ENCODE measurements at places on chromosomes 2 and 18.

- no peak for DNase-seq
- no peaks in the 10 kb centered on the region for H3K36me3 ChIP-seq
- no peak overlapping the region for H3K4me3 ChIP-seq
- no peaks in the 10 kb centered on the region for H3K27me3 ChIP-seq
- no peak overlapping the region for H3K27ac ChIP-seq
- no peaks in the 10 kb centered on the region for H3K4me1 ChIP-seq
These were observed 7.9 kb downstream of the MAP2 start for GRCh38 chr2:209431701-209432100.

DNA sequence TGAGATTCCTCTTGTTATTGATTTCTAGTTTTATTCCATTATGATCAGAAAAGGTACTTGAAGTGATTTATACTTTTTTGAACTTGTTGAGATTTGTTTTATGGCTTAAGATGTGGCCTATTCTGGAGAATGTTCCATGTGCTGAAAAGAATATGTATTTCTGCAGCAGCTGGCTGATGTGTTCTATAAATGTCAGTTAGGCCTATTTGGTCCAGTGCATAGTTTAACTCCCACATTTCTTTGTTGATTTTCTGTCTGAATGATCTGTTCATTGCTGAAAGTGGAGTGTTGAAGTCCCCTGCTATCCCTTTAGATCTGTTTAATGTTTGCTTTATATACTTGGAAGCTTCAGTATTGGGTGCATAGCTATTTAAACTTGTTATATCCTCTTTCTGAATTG lies 7.1 kb upstream of the OR6B2 start:
- H3K27me3 ChIP-seq = peaks cover 4% of the 10 kb centered on the region
- no peak overlapping the region for H3K4me3 ChIP-seq
- H3K36me3 ChIP-seq = no peaks in the 10 kb centered on the region
- no peak overlapping the region for H3K27ac ChIP-seq
- no peaks in the 10 kb centered on the region for H3K4me1 ChIP-seq

GRCh38 chr18:52190631-52191030 lies 149.4 kb upstream of the DCC start:
- H3K27ac ChIP-seq = no peak overlapping the region
- no peak overlapping the region for H3K4me3 ChIP-seq
- H3K27me3 ChIP-seq = no peaks in the 10 kb centered on the region
- H3K4me1 ChIP-seq = no peaks in the 10 kb centered on the region
- no peak for DNase-seq
- no peaks in the 10 kb centered on the region for H3K36me3 ChIP-seq

DNA sequence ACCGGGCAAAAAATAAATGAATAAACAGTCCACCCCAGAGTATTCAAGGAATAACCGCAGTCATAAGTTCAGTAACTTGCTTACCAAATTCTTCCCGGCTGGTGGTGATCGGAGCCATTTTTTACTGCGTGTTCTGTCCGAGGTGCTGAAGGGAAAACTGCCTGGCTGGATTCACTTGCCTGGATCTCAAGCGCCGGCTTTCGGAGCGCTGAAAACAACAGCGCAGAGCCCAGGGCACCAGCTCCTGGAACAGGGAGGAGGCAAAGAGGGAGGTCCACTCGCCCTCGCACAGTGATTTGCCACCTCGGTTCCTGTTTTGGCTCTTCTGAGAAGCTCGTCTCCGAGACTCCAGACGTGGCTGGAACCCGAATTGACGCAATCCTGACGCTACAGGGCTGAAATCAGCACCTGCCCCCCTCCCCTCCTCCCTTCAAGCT lies at the start of gene SYT4:
Gene SYT4 (minus strand): TSS at position 327 of the 437 bp plus-strand sequence. CDS start 209 bp downstream, at position 118.
- no peaks in the 10 kb centered on the region for H3K4me1 ChIP-seq
- H3K27ac ChIP-seq = no peak within 1 kb of the TSS
- H3K27me3 ChIP-seq = peaks cover 16% of the 10 kb centered on the region
- H3K4me3 ChIP-seq = no peak within 1 kb of the TSS
- peak; percentile 57 for DNase-seq

DNA sequence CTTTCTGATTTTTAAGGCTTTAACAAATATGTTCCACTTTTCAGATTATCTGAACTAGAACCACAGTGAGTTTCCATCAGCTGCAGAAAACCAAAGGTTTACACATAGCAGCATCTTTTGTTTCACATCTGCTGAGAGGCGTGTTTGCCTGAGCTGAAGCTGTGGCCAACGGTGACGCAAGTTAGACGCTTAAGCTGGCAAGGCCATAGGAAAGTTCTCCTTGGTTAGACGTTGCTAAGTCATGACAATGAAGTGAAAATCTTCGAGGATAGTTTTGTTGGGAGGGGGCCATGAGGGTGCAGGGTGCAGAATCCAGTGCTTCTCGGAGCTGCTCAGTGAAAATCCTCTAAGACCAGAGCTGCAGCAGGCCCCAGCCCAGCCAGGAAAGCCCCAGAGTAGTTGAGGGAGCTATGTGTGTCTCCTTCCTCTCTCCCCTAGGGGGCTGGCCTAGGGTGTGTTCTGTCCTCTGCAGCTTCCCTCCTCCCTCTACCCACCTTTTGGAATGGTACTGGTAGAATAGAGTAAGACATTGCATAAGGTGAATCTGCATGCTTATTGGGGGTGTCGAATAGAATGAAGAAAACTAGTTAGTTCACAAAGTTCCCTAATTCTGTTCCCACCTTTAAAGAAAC lies 105.4 kb downstream of the FHOD3 start:
- H3K36me3 ChIP-seq = no peaks in the 10 kb centered on the region
- H3K27ac ChIP-seq = no peak overlapping the region
- DNase-seq = no peak
- H3K4me1 ChIP-seq = no peaks in the 10 kb centered on the region
- no peaks in the 10 kb centered on the region for H3K27me3 ChIP-seq

DNA sequence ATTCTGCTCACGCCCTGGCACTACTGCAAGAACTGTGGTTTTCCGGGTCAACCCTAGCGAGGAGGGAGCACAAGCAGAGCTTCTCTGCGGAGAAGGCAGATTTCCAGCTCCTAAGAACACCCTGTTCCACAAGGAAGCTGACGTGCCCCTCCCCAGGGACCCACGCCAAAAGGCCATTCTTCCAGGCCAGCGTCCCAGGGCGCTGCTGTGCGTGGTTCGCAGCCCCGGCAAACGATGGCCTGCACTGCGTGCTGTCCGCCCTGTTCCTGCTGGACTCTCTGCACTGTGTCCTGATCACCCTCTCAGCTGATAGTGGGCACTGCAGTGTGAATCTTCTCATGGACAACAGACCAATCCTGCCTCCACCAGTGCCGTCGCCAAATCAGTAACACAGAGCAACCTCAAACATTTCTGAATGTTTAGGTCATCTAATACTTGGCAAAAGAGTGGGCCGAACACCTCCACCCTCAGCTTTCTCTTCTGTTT lies 49.1 kb downstream of the ADI1 start:
- no peaks in the 10 kb centered on the region for H3K4me1 ChIP-seq
- DNase-seq = peak; percentile 45
- H3K36me3 ChIP-seq = peaks cover 100% of the 10 kb centered on the region
- H3K27ac ChIP-seq = no peak overlapping the region
- H3K27me3 ChIP-seq = no peaks in the 10 kb centered on the region

- peaks cover 6% of the 10 kb centered on the region for H3K27me3 ChIP-seq
- no peak overlapping the region for H3K4me3 ChIP-seq
- H3K4me1 ChIP-seq = no peaks in the 10 kb centered on the region
- H3K27ac ChIP-seq = no peak overlapping the region
- no peaks in the 10 kb centered on the region for H3K36me3 ChIP-seq
These were observed 16.6 kb upstream of the PIK3C3 start for GRCh38 chr18:41938445-41938844.

DNA sequence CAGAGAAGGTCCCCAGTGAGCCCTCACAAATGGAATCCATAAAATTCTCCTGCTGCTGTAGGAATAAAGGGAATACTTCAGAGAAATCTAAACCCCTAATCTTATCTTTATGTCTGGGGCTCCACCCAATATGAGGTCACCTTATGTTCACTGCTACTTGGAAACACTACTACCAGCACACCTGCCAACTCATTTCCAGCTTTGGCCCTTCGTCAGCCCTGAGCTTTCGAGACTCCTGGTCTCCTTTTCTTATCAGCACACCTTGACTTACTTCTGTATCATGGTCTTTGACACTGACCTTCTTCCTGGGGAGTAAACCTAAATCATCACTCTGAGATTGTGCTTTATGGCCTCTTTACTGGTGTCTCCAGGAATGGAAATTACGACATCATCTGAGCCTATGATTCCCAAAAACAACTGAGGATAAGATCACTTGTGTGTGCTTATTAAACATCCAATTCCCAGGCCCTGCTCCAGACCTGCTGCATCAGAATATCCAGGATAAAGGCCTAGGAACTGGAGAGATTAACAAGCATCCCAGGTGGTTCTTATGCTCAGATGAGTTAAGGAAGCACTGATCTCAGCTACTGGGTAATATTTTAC lies 22.2 kb upstream of the ASNSD1 start:
- H3K27ac ChIP-seq = no peak overlapping the region
- H3K36me3 ChIP-seq = no peaks in the 10 kb centered on the region
- no peaks in the 10 kb centered on the region for H3K27me3 ChIP-seq
- no peak for DNase-seq

- H3K27me3 ChIP-seq = peaks cover 8% of the 10 kb centered on the region
- peak; percentile 29 for DNase-seq
- no peak overlapping the region for H3K4me3 ChIP-seq
- peaks cover 11% of the 10 kb centered on the region for H3K4me1 ChIP-seq
- no peaks in the 10 kb centered on the region for H3K36me3 ChIP-seq
These were observed 171.3 kb upstream of the ID2 start for GRCh38 chr2:8510519-8510918.

DNA sequence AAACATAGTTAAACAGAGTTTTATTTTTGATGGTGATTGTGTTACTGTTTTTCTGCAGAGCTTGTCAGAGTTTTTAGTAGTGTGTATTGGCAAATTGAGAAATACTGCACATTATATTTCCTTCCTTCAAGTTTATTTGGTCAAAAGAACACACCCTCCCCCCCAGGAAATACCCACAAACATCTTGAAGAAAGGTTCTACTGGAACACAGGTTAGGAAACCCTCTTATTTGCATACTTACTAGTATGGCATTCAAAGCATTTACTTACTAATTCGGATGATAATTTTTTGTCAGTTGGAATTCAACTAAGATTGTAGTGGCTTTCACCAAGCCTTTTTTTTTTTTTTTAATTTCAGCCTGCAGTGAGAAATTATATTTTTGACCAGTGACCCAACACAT lies 9.1 kb downstream of the CAB39 start:
- peaks cover 4% of the 10 kb centered on the region for H3K36me3 ChIP-seq
- no peak overlapping the region for H3K4me3 ChIP-seq
- no peak for DNase-seq
- H3K4me1 ChIP-seq = peaks cover 76% of the 10 kb centered on the region
- H3K27me3 ChIP-seq = no peaks in the 10 kb centered on the region
- H3K27ac ChIP-seq = peak overlapping the region; percentile 61

GRCh38 chr2:23925702-23926289 lies 1.1 kb downstream of the ATAD2B start:
- no peaks in the 10 kb centered on the region for H3K27me3 ChIP-seq
- peak overlapping the region; percentile 86 for H3K4me3 ChIP-seq
- H3K27ac ChIP-seq = peak overlapping the region; percentile 100
- peaks cover 77% of the 10 kb centered on the region for H3K4me1 ChIP-seq
- H3K36me3 ChIP-seq = peaks cover under 1% of the 10 kb centered on the region

Data from spleen (tissue), 13 donors.